Stimulated activated CD4-positive, alpha-beta T cell treated with anti-CD3 and anti-CD28 coated beads, Interleukin-1b, Interleukin-23, amount 100 ng/mL, for 48 hours (primary cell): ENCODE measurements at places on chromosomes 7 and 10.

- no peak for DNase-seq
Measured at GRCh38 chr7:43768887-43769272, 10.4 kb downstream of the BLVRA start.

- DNase-seq = no peak
Measured at GRCh38 chr10:19713800-19714525, 102.3 kb upstream of the PLXDC2 start.

DNA sequence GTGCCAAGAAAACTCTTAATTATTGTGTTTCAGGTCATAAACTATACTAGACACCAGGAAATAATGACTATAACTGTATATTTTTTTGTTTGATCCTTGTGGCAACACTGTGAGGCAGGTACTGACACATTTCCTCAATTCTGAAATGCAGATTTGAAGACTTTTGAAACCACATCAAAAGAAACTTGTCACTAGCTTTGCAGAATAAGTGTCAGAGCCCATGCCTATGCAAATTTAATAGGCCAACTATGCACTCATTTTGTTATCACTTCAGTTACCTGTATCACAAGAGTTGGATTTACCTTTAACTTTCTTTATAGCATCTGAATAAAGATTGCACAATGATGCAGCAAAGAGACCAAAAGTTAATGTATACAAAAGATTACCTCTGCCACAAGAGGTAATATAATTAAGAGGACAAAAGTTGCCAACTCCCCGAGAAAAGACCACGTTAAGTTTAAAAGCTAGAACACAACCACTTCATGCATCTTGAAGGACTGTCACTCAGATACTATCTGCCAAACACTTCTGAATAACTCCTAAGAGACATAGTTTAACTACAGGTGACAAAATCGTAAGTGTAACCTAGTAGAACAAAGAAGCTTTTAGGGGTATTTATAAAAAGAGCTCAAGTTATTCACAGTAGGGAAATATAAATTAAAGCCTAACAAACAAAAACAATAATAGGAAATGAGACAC, 80.5 kb downstream of the ELAPOR2 start:
- DNase-seq = no peak

DNA sequence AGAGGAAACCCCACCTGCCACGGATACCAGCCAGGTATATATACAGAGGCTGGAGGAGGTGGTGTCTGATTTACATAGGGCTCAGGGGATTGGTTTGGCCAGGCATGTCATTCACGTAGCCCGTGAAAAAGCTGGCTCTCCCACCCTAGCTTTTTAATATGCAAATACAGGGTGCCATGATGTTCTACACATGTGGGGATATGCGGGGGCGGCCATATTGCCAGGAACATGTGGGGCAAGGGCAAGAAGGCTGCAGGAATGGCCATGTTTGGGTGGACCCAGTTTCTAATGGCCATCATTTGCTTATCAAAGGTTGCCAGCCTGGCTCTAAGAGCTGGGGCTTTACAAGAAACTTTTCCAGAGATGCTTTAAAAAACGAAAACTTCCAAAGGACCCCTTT, 131.5 kb upstream of the KIF5B start:
- DNase-seq = no peak

- DNase-seq = no peak
Measured at GRCh38 chr10:16750461-16750860, 66.8 kb downstream of the RSU1 start.

GRCh38 chr10:71623098-71623985, 96.2 kb downstream of the C10orf105 start:
- no peak for DNase-seq

- no peak for DNase-seq
Measured at GRCh38 chr10:79086822-79087221, 18.1 kb downstream of the ZMIZ1 start.

- no peak for DNase-seq
Measured at GRCh38 chr10:19310066-19310465, 261.5 kb downstream of the MALRD1 start.
